Retina (tissue), 1 donor: ENCODE measurements at places on chromosomes 16 and 17.

DNA sequence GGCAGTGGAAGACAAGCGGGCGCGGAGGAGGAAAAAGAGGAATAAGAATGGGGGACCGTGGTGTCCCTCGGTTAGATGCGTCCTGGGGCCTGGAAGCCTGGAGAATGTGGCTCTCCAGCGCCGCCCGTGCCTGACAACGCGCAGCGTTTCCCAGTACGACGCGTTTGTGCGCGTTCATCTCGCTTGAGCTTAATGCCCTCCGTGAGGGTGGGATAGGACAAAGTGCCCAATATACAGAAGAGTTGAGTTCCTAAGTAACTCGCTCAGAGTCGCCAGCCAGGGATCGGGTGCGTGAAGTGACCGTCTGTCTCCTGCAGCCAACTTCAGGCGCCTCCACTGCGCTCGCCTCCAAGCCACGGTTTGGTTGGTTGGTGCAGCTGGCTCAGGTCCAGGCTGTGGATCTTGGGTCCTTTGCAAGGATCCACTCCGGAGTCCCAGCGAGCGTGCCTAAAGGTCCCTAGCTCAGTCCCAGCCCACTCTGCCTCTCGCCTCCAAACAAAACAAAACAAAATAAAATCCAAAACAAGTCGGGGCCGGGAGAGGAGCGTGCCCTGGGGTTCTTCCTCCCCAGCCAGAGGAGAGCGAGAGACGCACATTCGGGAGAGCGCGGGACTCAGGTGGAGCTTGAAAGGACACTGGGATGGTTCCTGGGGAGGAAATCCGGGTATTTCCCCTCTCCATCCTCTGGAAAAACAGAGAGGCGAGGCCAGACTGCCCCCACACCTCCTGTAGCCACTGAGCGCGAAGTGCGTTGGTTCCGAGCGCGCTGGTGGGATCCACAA is 974 bp downstream of the GALR2 start:
- peak; percentile 63 for DNase-seq

- DNase-seq = peak; percentile 94
These were observed at the start of gene BTBD17 for GRCh38 chr17:74361230-74362068. TSS of gene BTBD17 (minus strand) at chr17:74361868. CDS start at chr17:74361819, 49 bp downstream.

GRCh38 chr17:77572851-77573250 is 385.7 kb upstream of the TNRC6C start:
- no peak for DNase-seq

- DNase-seq = no peak
These were observed 292.1 kb downstream of the SNX29 start for GRCh38 chr16:12268606-12269005.

DNA sequence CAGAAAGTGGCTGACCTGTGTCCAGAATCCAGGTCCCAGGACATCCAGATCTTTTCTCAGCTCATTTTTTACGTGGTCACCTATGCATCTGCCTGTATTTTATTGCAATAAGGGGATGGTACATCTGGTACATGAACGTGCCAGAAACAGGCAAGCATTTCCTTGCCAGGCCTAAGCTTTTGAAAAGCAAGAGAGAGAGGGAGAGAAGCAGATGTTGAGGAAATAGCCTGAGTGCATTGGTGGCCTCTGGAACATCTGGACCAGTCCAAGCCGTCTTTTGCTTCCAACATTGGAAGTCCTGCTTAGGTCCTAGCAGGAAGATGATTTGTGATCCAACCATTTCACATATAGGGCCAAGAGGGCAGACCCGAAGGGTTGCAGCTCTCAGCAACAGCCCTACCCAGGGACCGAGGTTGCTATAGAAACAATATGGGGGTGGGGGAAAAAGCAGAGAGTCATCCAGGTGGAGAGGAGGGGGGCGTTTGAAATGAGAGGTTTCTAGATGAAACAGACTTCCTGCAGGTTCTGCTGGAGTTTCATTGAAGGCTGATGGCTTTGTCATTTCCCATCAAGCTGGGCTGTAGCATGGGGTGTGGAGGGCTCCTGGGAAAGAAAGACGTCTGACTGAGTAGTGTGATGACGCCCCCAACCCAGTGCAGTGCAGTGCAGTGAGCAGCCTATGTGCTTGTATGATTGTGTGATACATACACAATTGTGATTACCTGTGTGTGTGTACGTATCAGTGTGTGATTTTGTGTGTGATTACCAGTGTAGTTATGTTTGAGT is 61.6 kb downstream of the SHISA6 start:
- no peak for DNase-seq

DNA sequence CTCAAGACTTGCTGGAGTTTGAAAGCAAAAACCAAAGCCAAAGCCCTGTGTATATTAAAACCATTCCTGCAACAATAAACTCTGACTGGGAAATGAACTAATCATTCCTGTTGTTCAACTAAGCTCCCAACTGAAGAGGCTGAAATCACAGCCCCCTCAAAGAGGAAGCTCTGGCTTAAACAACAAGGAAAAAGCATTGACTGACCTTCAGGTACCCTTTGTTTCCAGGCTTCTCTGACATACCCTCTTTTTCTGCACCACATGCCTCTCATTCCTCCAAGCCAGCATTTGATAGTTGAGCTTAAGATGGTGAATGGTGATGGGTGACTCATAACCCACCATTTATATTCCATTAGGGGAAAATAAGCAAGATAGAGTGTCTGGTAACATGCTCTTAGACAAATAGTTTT is 470.9 kb upstream of the SOX9 start:
- DNase-seq = no peak

DNA sequence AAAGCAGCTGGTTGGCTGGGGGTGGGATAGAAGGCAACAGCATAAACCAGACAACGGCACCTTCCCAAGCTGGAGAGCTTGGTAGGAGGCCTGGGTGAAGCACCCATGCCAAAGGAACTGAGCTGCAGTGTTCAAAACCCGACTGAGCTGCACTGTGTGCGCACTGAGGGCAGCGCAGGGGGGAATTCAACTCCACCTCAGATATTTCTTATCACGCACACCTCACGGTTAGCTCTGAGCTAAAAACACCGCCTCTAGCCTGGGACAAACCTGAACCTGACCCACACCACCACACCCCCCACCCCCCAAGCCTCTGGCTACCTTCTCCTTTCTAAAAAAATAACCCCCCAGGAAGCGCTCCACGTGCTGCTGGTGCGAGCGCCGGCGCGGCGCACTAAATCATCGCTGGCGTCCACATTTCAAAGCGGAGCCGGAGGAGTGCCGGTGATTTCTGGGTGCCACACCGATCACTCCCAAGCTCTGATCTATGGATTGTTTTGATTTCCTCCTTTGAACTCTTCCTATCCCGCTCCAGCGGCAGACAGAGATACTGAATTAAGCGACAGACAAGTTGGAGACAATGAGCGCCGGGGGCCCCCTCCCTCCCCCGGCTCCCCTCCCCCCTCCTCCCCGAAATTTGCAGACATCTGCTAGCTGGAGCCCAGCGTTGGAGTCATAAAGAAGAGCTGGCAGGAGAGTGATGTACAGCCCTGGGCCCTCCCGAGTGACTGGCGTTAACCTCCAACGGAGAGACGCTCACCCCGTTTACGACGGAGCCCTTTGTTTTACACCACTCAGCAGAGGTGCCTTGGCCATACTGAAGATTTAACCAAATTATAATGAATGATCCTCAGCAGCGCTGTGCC is 85.0 kb downstream of the NOG start:
- peak; percentile 78 for DNase-seq

DNA sequence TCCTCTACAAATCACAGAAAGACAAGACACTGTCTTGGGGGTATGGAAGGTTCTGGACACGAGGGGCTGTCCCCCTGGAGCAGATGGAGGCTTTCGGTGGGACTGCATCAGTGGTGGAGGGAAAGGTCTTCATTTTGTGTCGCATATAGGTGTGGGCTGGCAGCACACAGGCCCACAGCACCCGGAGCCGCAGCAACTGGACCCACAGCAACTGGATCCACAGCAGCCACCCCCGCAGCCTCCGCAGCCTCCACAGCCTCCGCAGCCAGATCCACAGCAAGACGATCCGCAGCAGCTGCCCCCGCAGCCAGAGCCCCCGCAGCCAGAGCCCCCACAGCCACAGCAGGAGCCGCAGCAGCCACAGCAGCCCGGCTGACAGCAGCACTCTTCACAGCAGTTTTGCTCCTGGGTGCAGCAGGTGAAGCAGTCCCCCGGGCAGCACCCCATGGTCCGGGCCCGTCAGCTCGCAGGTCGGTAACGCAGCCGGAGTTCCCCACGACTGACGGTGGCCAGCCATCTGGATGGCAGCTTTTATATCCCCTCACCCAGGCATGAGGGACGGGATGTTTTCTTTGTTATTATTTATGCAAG is at the start of gene KRTAP17-1:
TSS of gene KRTAP17-1 (minus strand) at position 507 of the 591 bp plus-strand sequence. CDS start at position 447, 60 bp downstream.
- DNase-seq = no peak

DNA sequence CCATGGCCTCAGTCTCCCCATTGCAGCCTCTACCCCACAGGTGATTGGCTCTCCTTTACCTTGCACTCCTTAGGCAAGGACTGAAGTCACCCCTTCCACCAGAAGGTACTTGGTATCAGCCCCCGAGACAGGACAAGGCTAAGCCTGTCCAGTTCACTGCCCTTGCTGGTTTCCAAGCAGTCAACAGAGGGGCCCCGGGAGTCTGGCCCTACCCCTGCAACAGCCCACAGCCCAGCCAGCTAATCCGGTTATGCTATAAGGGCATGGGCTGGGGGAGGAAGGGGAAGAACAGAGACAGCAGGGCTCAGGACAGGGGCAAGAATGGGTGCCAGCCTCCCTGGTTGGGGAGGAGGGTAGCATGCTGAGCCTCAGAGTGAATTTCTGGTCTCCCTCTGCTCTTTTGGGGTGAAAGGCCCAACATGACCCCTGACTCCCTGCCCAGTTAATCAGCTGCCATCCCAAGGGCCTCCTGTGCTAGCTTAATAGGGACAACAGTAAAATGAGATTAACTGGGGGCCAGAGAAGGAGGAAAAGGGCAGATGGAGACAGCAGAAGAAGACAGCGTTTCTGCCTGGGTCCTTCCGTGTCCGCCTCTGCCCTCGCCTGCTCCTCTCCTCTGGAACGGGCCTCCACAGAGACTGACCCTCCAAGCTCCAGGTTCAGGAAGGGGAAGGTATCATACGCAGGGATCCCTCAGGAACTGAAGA is 10.7 kb downstream of the DLG4 start:
- DNase-seq = no peak

GRCh38 chr17:57911834-57912673 is 43.2 kb downstream of the CUEDC1 start:
- DNase-seq = peak; percentile 56

GRCh38 chr16:63581570-63581969 is 1540.3 kb downstream of the CDH11 start:
- DNase-seq = no peak

- DNase-seq = peak; percentile 3
These were observed 73.5 kb upstream of the KIF2B start for GRCh38 chr17:53749178-53749577.

DNA sequence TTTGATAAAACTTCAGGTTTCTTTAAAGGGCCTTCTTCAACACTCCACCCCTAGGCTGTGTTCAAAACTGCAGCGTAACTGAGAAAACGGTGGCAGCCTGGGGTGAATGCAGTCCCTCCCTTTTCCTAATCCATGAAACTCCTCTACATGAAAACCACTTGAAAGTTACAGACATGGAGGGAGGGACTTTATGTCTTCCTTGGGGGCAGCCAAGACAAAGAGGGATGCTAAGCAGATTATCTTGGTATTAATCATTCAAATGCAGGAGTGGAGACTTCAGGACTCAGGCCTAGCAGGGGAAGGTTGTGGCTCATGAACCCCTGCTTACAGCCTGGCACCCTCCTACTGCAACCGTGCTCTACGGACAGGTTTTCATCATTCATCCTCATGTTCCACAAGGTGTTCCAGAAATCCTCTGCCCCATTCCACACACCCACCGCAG is 46.8 kb downstream of the RNF112 start:
- DNase-seq = no peak

DNA sequence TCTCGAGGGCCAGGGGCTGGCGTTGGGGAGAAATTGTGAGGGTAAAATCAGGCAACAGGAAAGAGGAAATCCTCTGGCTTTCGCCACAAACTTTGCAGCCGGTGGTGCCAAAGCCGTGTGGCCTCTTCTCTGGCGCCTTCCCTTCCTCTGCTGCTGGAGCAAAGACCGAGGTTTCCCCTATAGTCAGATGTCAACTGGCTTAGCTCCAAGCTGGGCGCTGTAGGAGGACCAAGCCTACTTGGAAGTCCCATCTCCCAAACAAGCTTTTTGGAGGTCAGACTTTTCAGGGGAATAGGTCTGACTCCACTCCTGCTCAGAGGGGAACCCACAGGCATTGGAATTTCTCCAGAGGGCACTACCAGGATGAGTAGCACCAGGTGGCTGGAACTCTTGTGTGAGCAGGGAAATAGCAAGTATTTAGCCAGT is 5.0 kb downstream of the IGFBP4 start:
- DNase-seq = no peak

DNA sequence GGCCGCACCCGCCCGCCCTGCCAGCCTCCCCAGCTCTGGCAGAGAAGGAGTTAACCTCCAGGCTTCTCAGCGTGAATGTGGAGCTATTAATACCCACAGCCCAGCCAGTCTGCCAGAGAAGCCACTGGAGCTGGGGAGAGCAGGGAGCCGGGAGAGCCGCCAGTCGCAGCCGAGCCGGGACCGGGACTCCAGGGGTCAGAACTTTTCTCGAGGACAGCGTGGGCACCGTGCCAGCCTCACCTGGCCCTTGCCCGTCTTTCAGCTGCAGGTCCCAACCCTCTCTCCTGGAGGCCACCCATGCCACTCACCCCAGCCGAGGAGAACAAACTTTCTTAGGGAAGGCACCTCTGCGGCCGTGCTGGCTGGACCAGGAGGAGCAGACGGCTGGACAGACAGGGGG is 33.8 kb upstream of the SBK1 start:
- peak; percentile 73 for DNase-seq

GRCh38 chr16:87541147-87541871 is 48.5 kb upstream of the ZCCHC14 start:
- peak; percentile 81 for DNase-seq
